ENCODE measurements at places on chromosomes 1 and 21.

- peak; percentile 69 for DNase-seq
Observed at GRCh38 chr21:42513985-42514882, 582 bp downstream of the SLC37A1 start.

GRCh38 chr1:3086272-3086974 lies 17.4 kb downstream of the PRDM16 start:
- DNase-seq = no peak

DNA sequence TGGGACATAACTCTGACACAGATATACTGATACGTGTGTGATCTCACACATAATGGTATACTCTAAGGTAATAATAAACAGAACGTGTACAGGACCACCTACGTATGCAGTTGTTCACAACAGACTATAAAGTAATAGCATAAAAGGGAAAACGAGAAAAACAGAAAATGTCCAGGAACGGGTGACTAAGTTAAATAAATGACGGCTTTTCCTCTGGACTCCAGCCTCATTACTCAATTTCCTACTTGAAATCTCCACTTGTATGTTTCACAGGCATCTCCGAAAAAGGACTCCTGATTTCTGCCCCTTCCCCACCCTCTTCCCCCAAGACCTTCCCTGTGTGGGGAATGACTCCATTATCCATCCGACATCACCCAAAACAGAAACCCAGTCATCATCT lies 95.1 kb downstream of the JAK1 start:
- no peak for DNase-seq

DNA sequence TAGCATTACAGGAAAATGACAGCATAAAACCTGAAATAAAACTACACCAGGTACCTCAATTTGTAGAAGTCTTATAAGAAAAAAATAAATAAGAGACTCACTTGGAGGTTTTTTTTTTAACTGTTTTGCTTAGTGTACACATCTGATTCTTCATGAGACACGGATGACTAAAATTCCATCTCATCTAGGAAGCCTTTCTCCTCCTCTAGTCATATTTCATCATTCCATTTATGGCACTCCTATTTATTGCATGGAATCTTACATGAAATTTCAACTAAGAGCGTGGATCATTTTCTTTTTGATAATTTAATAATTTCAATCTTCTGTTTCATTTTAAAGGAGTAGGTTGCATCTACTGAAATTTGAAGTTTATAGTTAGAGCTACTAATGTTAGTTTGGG lies 1.6 kb upstream of the PTGS2 start:
- DNase-seq = no peak

GRCh38 chr1:8397511-8397910 lies 79.6 kb downstream of the SLC45A1 start:
- DNase-seq = no peak

GRCh38 chr1:62585469-62586155 lies 11.7 kb upstream of the ANGPTL3 start:
- no peak for DNase-seq

GRCh38 chr1:111768023-111768422 lies 12.3 kb downstream of the DDX20 start:
- no peak for DNase-seq

DNA sequence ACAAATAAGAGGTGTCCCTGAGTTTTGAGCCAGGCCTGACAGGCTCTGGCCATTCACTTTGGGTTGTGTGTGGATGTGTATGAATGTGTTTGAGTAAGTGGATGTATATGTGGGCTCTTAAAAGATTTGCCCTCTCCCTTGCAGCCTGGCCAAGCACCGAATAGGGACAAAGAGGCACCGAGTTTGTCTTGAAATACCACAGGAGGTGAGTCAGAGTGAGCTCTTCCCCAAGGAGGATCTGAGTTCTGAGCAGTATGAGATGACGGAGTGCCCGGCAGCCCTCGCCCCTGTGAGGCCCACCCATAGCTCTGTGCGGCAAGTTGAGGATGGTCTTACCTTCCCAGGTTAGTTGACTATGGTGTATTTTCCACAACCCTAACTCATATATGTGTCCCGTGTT lies 19.0 kb downstream of the KDM4A start:
- DNase-seq = no peak

GRCh38 chr1:245825128-245825901 lies 670.5 kb downstream of the KIF26B start:
- DNase-seq = no peak

GRCh38 chr1:63112155-63112900 lies 210.0 kb upstream of the FOXD3 start:
- DNase-seq = no peak

- DNase-seq = no peak
Observed at GRCh38 chr21:46027851-46028493, 46.4 kb downstream of the COL6A1 start.

- DNase-seq = no peak
Observed at GRCh38 chr1:101652484-101652883, 344.2 kb downstream of the OLFM3 start.

DNA sequence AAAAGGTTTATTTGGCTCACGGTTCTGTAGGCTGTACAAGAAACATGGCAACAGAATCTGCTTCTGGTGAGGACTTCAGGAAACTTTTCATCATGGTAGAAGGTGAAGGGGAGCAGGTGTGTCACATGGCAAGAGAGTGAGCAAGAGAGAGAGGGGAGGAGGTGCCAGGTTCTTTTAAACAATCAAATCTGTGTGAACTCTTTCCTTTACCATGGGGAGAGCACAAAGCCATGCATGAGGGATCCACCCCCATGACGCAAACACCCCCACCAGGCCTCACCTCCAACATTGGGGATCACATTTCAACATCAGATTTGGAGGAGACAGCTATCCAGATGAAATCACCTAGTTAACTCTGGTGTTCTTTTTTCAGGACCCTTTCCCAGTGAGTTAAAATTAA lies 103.6 kb downstream of the GALNT2 start:
- no peak for DNase-seq

DNA sequence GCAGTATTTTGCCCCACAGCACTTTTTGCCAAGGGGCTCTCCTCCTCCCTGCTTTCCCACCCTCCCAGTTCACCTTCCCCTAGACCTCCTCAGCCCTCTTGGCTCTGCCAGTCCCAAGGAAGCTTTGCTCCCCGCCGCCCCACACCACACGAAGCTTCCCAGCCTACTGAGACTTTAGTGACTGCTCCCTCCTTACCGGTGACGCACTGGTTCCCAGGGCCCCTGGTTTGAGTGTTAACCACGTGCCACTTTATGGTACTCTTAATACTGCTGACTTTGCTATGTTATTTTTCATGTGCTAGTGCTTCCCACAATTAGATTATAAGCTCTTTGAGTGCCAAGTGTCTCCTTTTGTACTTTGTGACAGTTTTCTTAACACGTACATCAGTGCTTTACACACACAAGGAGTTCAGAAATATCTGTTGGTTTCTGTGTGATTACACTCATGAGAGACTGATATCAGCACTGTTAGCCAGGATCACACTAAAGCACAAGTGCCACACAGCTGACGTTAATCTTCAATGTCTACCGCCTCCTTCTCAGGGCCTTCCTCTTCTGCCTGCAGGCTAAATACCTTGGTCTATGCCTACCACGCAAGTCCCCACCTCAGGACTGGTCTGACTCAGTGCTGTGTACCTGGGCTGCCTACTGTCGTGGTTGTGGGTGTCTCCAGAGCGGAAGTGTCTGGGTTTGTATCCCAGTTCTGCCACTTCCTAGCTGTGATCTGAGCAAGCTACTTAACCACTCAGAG lies 61.0 kb downstream of the DNTTIP2 start:
- DNase-seq = no peak

- no peak for DNase-seq
Observed at GRCh38 chr21:36464590-36464989, 15.3 kb downstream of the CLDN14 start.

DNA sequence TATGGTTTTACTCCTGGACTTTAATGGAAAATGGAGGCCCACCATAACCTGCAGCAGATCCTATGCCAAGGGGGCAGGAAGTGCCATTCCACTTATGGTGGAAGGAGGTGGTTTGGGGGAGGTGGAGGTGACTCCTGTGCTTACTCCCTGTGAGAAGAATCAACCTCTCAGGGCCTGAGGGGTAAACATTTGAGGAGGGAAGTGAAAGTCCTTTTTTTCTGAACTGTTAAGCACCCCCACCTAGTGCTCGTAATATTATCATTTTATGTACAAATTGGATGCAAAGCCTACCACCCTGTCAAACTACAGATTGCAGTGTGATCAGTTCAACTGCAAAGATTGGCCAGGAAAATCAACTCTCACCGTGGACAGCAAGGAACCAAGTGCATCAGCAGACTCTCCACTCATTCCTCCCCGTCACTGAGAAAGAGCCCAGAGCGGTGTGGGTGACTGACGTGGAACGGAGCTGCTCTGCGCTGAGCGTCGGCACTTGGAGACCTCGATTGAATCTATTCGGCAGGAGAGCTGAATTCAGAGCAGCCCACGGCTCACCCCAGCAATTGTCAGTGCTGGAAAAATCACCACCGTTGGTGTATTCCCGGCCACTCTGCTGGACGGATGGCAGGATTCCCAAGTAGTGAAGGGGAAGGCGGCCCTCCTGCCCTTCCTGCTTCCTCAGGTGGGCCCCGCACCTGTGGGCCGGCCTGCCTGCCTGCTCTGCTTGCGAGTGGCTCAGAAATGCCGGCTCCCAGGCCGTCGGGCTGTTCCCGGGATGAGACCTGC lies 46.8 kb upstream of the COX20 start:
- no peak for DNase-seq

- DNase-seq = no peak
Observed at GRCh38 chr1:14600405-14601112, 2.1 kb downstream of the KAZN start.

Data from CD4-positive, alpha-beta T cell treated with Interleukin-15 for 1 hour (primary cell).